ENCODE measurements at places on chromosomes 1 and 21. TPM values are rescaled to one million over a fixed set of nuclear protein-coding genes. Genes with fewer than 3 reads are reported as not detected.

Gene TCHH
- 0.09 TPM for total RNA-seq

Gene GJB4
- not detected for total RNA-seq

Gene PLA2G2D
- not detected for total RNA-seq

Gene IQGAP3
- 4.4 TPM for total RNA-seq

Gene OPN3
- 7.0 TPM for total RNA-seq

GRCh38 chr1:234938924-234939323, 189.7 kb downstream of the TOMM20 start:
- H3K36me3 ChIP-seq, result no peaks in the 10 kb centered on the region
- H3K27ac ChIP-seq, result no peak overlapping the region
- H3K4me3 ChIP-seq, result no peak overlapping the region
- H3K4me1 ChIP-seq, result no peaks in the 10 kb centered on the region

GRCh38 chr1:67792741-67793458, 40.4 kb downstream of the GNG12 start:
- H3K4me1 ChIP-seq, result no peaks in the 10 kb centered on the region
- no peak for DNase-seq
- no peaks in the 10 kb centered on the region for H3K27me3 ChIP-seq
- H3K27ac ChIP-seq, result no peak overlapping the region

GRCh38 chr1:186670297-186671135, 9.7 kb downstream of the PTGS2 start:
- no peak overlapping the region for H3K4me3 ChIP-seq
- no peaks in the 10 kb centered on the region for H3K36me3 ChIP-seq
- no peak overlapping the region for H3K27ac ChIP-seq
- no peaks in the 10 kb centered on the region for H3K27me3 ChIP-seq
- no peaks in the 10 kb centered on the region for H3K4me1 ChIP-seq

DNA sequence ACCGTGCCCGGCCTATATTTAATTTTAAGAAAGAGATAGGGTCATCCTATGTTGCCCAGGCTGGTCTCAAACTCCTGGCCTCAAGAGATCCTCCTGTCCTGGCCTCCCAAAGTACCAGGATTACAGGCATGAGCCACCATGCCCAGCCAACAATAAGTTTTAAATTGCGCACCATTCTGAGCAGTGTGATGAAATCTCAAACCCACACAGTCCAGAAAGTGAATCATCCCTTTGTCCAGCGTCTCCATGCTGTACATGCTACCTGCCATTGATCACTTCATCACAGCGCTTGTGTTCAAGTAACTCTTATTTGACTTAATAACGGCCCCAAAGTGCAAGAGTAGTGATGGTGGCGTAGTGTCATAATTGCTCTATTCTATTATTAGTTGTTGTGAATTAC, 75.4 kb downstream of the APP start:
- H3K36me3 ChIP-seq, result no peaks in the 10 kb centered on the region
- H3K4me3 ChIP-seq, result no peak overlapping the region
- no peaks in the 10 kb centered on the region for H3K27me3 ChIP-seq
- DNase-seq, result no peak
- H3K4me1 ChIP-seq, result no peaks in the 10 kb centered on the region

- H3K36me3 ChIP-seq, result no peaks in the 10 kb centered on the region
- peaks cover 6% of the 10 kb centered on the region for H3K4me1 ChIP-seq
- no peaks in the 10 kb centered on the region for H3K27me3 ChIP-seq
- no peak overlapping the region for H3K4me3 ChIP-seq
- no peak for DNase-seq
Observed at GRCh38 chr1:229185963-229186362, 84.9 kb upstream of the RAB4A start.

DNA sequence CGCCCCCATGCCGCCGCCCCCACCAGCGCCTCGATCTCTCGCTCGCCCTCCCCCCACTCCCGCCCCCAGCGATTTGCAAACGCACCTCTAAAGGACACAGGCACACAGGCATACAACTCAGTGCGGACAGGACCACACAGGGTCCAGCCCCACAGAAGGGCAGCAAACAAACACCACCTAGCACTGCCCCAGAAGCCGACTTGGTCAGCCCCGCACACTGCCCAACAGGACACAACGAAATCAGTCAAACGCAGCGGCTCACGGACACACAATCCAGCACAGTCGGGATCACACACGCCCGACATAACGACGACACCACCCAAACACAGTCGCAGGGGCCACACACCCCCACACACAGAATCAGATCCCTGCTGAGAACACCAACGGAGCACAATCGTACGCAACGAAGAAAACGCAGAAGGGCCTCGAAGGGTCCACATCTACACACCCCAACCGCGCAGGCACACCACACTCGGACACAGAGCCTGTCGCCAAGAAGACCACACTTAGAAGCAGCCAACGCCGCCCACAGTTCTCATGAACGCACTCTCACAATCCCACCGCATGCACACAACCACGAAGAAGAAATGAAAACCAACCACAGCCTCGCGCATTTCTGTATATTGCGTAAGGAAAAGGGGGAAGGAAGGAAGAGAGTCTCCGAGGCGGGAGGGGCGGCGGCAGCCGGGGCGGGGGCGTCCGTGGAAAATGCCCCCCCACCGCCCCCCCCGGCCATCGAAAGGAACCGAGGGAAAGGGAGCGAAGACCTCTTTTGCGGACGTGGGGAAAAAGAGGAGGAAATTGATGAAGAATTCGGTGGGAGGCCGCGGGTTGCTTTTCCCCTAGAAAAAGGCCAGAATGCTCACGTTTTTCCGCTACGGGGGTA, 481 bp downstream of the TAL1 start:
- peak overlapping the region; percentile 67 for H3K4me3 ChIP-seq
- no peak for DNase-seq
- peaks cover 52% of the 10 kb centered on the region for H3K27me3 ChIP-seq
- H3K27ac ChIP-seq, result peak overlapping the region; percentile 85

DNA sequence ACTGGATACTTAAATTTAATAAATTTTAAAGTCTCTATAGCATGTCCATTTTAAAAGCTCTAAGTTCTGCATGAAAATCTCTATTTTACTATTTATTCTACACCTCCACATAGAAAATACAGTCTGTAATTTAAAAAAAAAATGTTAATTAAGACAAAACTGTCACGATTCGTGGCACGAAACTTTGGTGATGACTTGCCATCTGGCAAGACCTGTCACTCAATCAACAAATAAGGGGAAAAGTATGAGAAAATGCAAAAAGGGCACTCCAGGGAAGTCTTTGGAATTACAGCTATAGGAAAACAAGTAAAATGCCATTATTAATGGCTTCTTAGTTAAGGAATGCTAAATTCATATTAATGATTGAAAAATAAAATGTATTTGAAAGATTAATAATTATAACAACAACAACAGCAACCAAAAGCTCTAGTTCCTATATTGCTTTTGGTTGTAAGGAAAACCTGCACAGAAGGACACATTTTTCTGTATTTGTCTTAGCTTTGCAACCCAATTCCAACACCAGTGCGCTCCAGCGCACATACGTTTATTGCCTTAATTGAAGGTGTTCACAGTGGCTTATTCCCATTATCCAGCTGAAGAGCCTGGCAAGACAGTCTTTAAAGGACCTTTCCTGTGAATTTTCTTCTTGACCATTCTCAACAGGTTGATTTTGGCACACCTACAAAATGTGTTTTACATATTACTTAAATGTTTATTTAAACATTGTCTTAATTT, 107.8 kb downstream of the PLPPR5 start:
- no peak overlapping the region for H3K4me3 ChIP-seq
- no peaks in the 10 kb centered on the region for H3K27me3 ChIP-seq
- no peak overlapping the region for H3K27ac ChIP-seq
- no peaks in the 10 kb centered on the region for H3K4me1 ChIP-seq
- no peaks in the 10 kb centered on the region for H3K36me3 ChIP-seq

DNA sequence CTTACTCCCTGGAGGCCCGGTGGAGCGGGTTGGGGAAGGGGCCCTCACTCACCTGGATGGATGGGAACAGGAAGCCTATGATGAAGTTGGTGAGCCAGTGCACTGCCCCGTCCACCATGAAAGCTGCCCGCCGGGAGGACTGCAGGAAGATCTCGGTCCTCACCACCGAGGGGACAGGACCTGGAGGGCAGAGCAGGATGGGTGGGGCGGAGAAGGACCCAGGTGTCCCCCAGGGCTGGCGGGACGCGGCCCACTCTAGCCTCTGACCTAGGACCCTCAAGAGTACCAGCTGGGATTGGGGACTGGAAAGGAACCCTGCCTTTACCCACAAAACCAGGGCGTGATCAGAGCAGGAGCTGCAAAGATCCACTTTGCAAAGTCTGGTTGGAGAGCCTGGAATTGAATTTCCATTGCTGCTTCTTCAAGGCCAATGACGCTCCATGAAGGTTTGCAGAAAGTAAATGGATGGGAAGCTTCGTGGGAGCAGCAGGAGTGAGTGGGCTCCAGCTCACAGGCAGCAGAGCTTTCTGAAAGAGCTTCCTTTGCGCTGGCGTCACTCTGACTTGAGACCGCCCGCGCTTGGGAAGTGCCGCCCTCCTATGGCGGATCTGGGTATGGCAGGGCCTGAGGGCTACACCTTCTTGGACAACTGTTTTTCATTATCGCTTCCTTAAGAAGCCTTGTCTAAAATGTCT, 21.4 kb downstream of the SLC2A7 start:
- peaks cover 10% of the 10 kb centered on the region for H3K4me1 ChIP-seq
- no peaks in the 10 kb centered on the region for H3K27me3 ChIP-seq
- no peak overlapping the region for H3K27ac ChIP-seq
- DNase-seq, result peak; percentile 56
- H3K36me3 ChIP-seq, result no peaks in the 10 kb centered on the region
- peak overlapping the region; percentile 26 for H3K4me3 ChIP-seq

- no peak overlapping the region for H3K4me3 ChIP-seq
- no peak for DNase-seq
- H3K27me3 ChIP-seq, result no peaks in the 10 kb centered on the region
- H3K36me3 ChIP-seq, result no peaks in the 10 kb centered on the region
- H3K4me1 ChIP-seq, result no peaks in the 10 kb centered on the region
Observed at GRCh38 chr1:207035877-207036551, 3.5 kb upstream of the C1orf116 start.

GRCh38 chr21:33971492-33972013, 55.9 kb upstream of the ATP5PO start:
- H3K27ac ChIP-seq, result no peak overlapping the region
- no peaks in the 10 kb centered on the region for H3K27me3 ChIP-seq
- peaks cover 17% of the 10 kb centered on the region for H3K4me1 ChIP-seq

DNA sequence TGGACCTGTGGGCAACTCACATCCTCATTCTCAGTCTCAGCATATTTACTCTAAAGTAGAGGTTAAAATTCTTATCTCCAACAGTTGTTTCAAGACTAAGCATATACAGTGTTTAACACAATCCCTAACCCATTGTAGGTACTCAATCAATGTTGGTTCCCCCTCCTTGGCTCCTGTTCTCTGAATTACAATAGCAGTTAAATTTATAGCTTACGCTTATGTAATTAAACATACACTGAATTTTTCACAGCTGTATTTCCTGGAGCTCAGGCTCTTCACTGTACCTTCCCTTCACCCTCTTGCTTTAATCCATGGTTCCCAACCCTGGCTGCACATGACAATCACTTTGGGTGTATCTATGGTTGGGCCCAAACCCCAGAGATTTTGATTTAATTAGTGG, 89.4 kb downstream of the LPAR3 start:
- H3K27ac ChIP-seq, result no peak overlapping the region
- DNase-seq, result no peak
- no peaks in the 10 kb centered on the region for H3K4me1 ChIP-seq
- H3K27me3 ChIP-seq, result no peaks in the 10 kb centered on the region
- H3K36me3 ChIP-seq, result no peaks in the 10 kb centered on the region
- no peak overlapping the region for H3K4me3 ChIP-seq

- no peak for DNase-seq
- H3K27ac ChIP-seq, result no peak overlapping the region
- no peaks in the 10 kb centered on the region for H3K4me1 ChIP-seq
- no peak overlapping the region for H3K4me3 ChIP-seq
Observed at GRCh38 chr1:224639426-224639975, 23.4 kb downstream of the CNIH3 start.

All from CD8-positive, alpha-beta memory T cell (primary cell).